ENCODE measurements at places on chromosomes 5 and 9.

- DNase-seq, result no peak
These were observed 134.7 kb downstream of the DPYSL3 start for GRCh38 chr5:147375151-147375550.

GRCh38 chr5:41112486-41113455, 41.6 kb upstream of the MROH2B start:
- no peak for DNase-seq

DNA sequence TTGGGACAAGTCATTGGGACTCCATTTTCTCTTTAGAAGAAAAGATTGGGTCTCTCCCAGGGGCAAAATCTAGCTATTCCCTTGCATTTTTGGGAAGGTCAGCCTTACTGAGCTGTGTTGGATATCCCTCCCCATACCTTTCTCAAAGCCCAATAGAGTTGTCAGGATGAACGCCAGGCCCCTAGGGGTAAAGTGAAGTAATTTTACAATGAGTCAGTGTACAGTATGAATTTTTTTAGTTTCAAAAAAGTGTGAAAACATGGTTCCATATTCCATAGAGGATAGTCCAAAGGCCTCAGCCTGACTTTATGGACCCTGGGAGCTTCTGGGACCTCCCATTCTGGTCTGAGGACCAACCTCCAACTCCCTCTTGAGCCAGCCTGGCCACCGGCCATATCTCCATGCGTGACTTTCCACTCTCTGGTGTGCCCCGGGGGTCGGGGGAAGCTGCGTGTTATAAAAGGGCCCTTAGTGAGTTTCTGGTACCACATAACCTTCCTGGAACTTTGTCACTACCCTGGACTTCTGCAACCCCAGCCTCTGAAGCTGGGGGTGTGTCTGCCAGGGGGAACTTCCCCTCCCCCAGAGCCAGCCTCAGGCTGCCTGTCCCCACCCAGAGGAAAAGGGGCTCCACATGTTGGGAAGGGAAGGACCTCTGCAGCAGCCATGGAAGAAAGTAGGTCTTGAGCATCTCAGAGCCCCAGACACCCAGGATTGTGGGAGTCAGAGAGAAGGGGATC, 52.4 kb upstream of the SYNPO start:
- DNase-seq, result no peak

DNA sequence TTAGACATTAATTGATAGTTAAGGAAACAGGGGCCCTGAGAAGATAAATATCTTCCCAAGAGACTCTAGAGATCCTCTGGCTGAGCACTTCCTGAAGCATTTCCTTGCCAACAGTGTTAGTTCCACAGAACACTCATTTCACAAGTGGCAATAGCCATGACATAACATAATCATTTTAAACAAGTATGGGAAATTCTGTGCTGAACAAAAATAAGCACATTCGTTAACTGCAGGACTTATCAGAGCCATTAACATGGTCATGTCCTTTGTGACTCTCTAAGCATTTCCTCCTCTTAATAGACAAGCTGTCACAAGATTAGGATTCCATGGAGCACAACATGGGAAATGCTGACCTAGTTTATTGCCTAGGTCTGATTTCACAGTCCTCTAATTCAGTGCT, 184.9 kb downstream of the SNX18 start:
- DNase-seq, result no peak

- DNase-seq, result no peak
These were observed 62.1 kb downstream of the KLF9 start for GRCh38 chr9:70352356-70352755.

Measured in NCI-H524 treated with DMSO at 0.1 percent for 48 hours (cell line).